ENCODE measurements at places on chromosomes 4 and X.

DNA sequence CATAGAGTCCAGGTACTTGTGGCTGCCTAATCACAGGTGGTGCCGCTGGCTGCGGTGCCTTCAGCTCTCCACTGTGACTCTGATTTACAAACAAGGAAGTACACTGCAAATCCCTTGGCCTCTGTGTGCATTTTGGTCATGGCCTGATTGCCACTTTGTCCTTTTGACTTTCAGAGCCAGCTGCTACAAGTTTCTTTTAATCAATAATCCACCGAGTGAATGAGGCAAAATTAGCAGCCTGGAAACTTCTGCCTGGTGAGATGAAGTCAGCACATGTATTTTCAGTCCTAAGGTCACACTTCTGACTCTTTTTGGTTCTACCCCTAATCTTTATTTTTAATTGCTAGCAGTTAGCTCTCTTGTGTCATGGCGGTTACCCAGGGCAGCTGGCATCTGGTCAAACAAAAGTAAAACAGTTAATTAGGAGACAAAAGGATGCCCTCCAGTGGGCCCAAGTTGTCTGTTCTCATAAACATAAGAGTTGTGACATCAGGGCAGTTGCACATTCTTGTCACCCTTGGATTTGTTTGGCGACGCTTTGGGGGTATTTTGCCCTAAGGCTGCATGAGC is 62.3 kb upstream of the LNX1 start:
- DNase-seq: peak; percentile 97

GRCh38 chr4:82848706-82849105 is 42.2 kb downstream of the SEC31A start:
- DNase-seq: no peak

DNA sequence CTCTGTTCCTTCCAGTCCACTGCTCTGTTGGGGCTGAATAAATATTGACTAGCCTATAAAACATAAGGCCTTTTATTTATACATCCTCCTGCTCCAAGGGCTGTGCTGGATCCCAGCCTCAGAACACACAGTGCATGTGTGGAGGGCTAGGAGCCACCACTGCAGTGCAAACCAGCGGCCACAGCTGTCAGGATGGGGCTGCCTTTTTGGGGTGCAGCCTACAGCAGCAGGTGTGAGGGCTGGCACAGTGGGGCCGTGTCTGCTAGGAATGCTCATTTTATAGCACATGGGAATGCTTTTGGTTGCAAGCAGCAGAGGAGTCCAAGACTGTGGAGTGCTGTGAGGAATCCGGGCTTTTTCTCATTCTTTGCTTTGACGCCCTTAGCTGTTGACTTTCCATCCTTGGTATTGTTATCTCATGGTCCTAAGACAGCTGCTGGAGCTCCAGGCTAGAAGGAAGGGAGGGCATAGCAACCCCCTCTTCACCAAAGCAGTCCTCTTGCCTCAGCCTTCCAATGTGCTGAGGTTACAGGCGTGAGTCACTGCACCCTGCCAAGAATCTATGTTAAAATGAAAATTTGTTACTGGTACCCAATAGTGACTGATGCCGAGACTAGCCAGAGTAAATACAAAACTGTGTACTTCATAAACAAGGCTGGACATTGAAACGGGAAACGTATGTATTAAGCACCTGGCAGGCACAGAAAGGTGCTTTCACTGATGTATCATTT is 334.3 kb upstream of the GATB start:
- DNase-seq: peak; percentile 27

GRCh38 chr4:135207531-135207930 is 1005.9 kb upstream of the PABPC4L start:
- no peak for DNase-seq

DNA sequence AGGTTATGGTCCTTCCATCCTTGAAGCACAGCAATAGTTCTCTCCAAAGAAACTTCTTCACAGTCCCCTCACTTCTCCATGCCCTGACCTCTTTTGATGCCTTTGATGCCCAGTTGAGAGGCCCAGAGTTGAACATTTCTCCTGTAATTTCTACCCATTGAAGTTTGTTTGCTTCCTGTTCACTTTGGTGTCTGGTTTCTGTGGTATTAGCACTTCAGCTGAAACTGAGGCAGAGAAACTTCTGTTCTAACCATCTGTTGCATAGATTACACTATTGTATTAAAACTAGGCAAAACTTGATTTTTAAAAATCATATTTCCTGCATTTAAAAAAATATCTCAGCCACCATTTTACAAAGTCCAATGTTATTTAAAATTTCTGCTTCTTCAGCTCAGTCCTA is 89.8 kb upstream of the ADGRG2 start:
- DNase-seq: no peak

- DNase-seq: no peak
Measured at GRCh38 chr4:122423246-122423645, 33.3 kb downstream of the IL2 start.

DNA sequence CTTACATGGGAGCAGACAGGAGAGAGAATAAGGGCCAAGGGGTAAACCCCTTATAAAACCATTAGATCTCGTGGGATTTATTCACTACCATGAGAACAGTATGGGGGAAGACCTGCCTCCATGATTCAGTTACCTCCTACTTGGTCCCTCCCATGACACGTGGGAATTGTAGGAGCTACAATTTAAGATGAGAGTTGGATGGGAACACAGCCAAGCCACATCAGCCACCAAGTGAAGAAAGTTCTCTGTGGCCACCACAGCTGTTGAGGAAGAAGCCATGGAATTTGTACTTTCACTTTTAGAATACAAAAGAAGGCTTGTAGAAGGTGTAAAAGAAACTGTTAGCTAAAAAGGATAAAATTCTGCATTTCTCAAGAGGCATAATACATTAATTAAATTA is 67.0 kb upstream of the CXorf51A start:
- no peak for DNase-seq

- DNase-seq: no peak
Measured at GRCh38 chrX:19040373-19040772, 56.5 kb upstream of the PHKA2 start.

GRCh38 chr4:96347582-96347981 is 507.7 kb downstream of the PDHA2 start:
- no peak for DNase-seq

DNA sequence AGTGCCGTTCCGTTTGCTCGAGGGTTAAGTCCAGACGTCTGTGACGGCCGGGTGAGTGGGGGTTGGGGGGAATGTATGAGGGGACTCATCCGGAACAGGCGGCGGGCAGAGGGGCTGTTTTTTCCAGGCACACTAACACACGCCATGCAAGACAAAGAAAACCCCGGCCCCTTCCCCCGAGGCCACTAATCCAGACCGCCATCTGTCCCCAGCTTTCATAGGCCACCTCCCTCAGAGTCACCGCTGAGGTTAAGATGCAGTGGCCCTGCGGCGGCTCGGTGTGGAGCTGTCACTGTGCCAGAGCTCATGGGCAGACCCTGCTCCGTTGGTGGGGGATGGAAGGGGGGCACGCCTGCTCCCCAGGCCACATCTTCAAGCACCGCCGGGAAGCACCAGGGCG is 34.1 kb downstream of the SORCS2 start:
- no peak for DNase-seq

DNA sequence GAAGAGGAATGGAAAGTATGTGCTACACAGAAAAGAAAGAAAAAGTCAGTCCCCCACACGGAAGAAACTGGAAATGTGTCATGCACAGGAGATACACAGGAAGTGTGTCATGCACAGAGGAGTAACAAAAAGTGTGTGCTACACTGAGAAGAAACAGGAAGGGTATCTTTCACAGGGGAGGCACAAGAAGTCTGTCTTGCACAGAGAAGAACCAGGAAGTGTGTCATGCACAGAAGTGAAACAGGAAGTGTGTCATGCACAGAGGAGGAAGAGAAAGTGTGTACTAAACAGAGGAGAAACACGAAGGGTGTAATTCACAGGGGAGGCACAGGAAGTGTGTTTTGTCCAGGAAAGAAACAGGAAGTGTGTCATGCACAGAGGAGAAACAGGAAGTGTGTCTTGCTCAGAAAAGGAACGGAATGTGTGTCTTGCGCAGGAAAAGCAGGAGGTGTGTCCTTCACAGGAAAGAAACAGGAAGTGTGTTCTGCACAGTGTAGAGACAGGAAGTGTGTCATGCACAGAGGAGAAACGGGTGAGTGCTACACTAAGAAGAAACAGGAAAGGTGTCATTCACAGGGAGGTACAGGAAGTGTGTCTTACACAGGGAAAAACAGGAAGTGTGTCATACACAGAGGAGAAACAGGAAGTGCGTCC is 527.2 kb upstream of the PRKX start:
- DNase-seq: no peak

DNA sequence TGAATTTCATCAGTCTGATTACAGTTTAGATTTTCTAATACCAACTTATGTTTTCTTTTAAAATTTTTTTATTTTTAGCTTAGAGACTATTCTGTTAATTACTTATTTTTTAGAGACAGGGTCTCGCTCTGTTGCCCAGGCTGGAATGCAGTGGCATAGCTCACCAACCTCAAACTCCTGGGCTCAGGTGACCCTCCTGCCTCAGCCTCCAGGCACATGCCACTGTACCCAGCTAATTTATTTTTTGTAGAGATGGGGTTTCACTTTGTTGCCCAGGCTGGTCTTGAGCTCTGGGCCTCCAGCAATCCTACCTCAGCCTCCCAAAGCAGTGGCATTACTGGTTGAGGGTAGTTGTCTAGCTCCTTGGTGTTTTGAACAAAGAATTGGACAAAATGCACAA is 102.0 kb downstream of the KLHL8 start:
- no peak for DNase-seq

DNA sequence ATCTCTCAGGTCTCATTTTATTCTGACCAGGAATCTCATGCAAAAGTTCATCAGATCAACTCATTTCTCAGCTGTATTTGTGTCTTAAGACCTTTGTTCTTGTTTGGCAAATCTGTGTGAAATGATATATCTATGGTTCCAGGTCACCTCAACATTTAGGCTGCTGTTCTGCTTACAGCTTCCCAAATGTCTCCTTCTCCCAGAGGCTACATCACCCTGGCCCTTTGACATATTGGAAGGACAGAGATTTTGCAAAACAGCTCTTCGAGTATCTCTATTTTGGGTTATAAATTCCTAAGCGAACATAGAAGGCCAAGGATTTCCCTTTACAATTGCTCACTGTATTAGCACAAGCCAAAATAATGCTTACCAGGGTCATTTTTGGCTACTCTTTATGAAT is 57.5 kb upstream of the GIMD1 start:
- no peak for DNase-seq

DNA sequence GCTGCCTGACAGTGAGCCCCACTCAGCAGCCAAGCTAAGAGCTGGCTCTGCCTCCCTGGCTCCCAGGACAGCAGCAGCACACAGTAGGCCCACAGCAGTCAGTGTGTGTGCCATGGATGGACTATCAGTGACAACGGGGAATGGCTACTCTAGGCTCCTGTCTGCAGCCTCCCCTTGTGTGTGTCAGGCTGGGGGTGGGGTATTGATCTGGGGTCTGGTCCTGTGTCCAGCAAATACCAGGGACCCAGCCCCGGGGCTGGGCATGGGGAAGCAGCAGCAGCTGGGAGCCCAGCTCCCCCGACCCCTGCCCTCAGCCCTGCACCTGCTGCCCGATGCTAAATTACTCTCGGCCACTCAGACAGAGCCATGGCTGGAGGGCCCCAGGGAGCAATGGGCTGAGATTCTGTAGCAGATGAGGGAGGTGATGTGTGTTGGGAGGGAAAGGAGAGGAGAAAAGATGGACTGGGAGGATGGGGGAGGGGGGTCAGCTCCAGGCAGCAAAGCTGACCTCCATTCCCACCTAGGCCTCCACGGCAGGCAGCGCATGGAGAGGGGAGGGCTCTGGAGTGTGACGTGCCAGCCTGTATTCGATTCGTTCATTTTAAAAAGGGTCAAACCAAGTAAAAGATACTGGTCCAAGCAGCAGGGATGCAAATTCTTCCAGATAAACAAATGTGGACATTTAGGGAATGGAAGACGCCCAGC is 61.3 kb upstream of the CRMP1 start:
- no peak for DNase-seq
